ENCODE measurements at places on chromosomes 3 and 15. TPM values are rescaled to one million over a fixed set of nuclear protein-coding genes. Genes with fewer than 3 reads are reported as not detected.

Gene PLEKHO2
- total RNA-seq, result 11.1 TPM

Gene RASA2
- 14.5 TPM for total RNA-seq

Gene EPM2AIP1
- total RNA-seq, result 7.3 TPM

Gene MCF2L2
- 1.0 TPM for total RNA-seq

Data from Panc1 (cell line).